ENCODE measurements at places on chromosomes 6 and 20.
A peak's percentile ranks its signal among the peaks of the same experiment; 100 is the strongest.

GRCh38 chr6:22087960-22088706, 208.7 kb downstream of the PRL start:
- no peaks in the 10 kb centered on the region for H3K36me3 ChIP-seq
- H3K27ac ChIP-seq = no peak overlapping the region
- no peak for DNase-seq
- H3K27me3 ChIP-seq = no peaks in the 10 kb centered on the region

- H3K36me3 ChIP-seq = no peaks in the 10 kb centered on the region
- H3K27me3 ChIP-seq = no peaks in the 10 kb centered on the region
- peak overlapping the region; percentile 58 for H3K27ac ChIP-seq
- H3K4me3 ChIP-seq = peak overlapping the region; percentile 17
- DNase-seq = no peak
Observed at GRCh38 chr6:142867988-142868812, 76.8 kb downstream of the HIVEP2 start.

DNA sequence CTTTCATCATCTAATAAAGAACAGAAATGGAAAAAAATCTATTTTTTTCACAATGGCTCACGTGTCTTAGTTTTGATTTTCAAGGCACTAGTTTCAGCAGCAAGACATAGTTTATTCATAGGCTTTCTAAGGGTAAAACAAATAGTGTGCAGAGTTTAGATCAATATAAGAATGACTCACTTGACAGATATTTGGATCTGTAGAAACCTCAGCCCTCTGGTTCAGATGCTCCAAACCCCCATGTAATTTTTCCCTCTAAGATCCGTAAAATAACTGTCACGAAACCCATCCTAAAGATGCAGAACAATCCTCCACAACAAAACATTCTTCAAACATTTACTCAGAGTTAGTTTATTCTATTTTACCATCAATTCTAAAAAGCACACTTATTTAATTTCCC, 43.4 kb downstream of the IYD start:
- H3K4me1 ChIP-seq = peaks cover 20% of the 10 kb centered on the region
- H3K27me3 ChIP-seq = no peaks in the 10 kb centered on the region
- H3K27ac ChIP-seq = no peak overlapping the region
- no peak for DNase-seq
- no peaks in the 10 kb centered on the region for H3K36me3 ChIP-seq

DNA sequence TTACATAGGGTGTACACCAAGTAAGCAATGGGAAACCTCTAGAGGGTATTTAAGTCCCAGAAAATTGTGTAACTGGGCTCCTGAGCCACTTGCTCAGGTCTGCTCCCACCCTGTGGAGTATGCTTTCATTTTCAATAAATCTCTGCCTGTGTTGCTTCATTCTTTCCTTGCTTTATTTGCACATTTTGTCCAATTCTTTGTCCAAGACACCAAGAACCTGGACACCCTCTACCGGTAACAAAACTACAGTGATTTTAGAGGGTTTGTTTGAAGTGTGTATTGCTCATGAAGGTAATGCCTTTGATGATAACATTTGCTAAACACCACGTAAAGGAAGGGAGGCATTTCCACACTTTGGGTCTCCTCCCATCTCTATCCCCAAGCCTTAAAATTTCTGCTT, 46.2 kb downstream of the MYB start:
- H3K4me1 ChIP-seq = no peaks in the 10 kb centered on the region
- DNase-seq = no peak
- no peaks in the 10 kb centered on the region for H3K36me3 ChIP-seq
- no peak overlapping the region for H3K27ac ChIP-seq
- H3K4me3 ChIP-seq = no peak overlapping the region
- no peaks in the 10 kb centered on the region for H3K27me3 ChIP-seq

DNA sequence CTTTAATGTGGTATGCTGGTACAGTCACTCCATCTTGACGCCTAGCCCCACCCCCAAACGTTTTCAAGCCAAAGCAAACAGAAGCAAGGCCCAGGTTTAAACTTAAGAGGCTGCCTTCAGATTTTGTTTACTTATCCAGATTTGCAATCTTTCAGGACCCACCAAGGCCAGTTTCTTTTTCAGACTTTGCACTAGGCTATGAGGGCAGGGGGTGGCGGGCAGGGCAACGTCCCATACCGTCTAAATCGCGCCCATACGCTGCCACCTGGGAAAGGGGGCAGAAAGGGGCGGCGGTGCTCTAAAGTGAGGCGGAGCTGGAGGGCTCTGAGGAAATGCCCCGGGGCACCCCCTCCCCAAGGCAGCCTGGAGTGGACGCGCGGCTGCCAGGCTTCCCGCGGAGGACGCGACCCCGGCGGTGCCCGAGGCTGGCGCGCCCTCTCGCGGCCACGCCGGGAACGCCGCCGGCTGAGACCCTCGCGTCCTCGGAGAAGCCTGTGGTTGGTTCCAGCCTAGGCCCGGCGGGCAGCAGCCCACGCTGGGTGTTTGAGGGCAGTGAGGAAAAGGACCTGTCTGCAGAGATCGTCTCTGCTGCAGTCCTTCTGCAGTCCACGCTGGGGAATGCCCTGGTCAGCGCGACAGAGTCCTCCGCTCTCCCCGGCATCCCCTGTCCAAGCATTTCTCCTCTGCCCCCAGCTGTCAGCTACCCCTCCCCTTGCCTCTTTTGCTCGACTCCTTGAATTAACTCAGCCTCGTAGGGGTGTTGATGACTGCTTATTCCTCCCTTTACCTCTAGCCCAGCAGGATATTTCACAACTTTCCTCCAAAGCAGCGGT, 129.2 kb upstream of the PRND start:
- H3K27ac ChIP-seq = no peak overlapping the region
- peak overlapping the region; percentile 29 for H3K4me3 ChIP-seq
- no peak for DNase-seq
- peaks cover 18% of the 10 kb centered on the region for H3K27me3 ChIP-seq

- no peaks in the 10 kb centered on the region for H3K27me3 ChIP-seq
- no peak for DNase-seq
- no peak overlapping the region for H3K4me3 ChIP-seq
- no peak overlapping the region for H3K27ac ChIP-seq
Observed at GRCh38 chr20:50545126-50545525, 34.9 kb downstream of the PTPN1 start.

- DNase-seq = no peak
- no peaks in the 10 kb centered on the region for H3K36me3 ChIP-seq
- no peak overlapping the region for H3K27ac ChIP-seq
- H3K27me3 ChIP-seq = peaks cover 13% of the 10 kb centered on the region
- H3K4me1 ChIP-seq = no peaks in the 10 kb centered on the region
Observed at GRCh38 chr20:51936377-51936776, 134.1 kb upstream of the SALL4 start.

DNA sequence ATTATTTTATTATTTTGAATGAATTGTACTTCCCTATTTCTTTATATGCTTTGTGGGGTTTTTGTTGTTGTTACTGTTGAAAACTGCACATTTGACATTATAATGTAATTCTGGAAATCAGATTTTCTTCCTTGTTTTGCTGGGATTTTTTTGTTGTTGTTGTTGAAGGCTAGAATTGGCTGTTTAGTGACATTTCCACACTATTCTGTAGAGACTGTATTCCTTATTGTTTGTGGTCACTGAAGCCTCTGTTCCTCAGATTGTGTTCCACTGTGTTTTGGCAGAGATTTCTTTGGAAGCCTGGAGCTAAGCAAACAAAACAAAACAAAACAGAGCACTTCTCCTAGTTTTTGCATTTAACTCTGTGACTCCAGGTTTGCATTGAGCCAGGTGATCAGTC, 52.9 kb downstream of the CDYL start:
- H3K27me3 ChIP-seq = no peaks in the 10 kb centered on the region
- no peaks in the 10 kb centered on the region for H3K36me3 ChIP-seq
- H3K27ac ChIP-seq = no peak overlapping the region
- no peak for DNase-seq
- no peaks in the 10 kb centered on the region for H3K4me1 ChIP-seq

DNA sequence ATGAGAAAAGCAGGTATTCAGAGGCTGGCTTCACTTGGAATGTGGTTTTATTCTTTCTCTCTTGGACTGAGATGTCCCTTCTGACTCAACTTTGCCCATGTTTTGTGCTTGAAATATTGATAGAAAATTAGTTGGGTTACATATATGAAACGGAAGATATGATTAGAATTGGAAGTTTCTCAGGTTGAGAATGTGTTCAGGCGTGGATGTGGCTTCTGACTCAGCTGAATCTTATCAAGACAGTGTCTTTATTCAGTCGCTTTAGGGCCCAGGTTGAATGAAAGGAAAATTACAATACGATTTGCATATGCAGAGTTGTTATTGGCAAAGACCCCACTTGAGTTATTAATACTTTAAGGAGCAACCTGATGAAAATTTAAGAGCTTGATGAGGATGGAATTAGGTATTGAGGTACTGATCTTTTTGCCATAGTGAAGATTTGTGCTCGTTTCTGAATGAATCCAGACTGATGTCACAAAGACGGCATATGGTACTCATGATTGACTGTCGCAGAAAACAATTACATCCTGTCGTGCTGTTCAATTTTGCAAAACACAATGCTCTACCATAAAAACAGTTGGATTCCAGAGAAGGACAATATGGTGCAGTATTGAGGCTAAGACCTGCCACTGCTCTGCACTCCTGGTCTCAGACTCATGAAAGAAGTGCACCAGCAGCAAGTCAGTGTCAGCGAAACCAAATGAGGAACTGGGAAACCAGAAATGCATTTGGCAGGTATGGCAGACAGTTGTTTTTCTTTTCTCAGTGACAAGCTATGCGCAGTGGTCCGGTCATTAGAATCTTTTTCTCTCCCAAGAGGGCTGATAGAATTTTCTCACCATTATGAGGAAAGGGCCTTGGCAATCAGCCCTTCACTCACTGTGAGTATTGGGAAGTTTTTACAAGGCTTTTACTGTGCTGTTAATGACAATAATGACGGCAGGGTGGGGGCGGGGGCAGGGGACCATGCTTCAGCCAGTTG, 158.3 kb downstream of the DOK5 start:
- H3K36me3 ChIP-seq = no peaks in the 10 kb centered on the region
- H3K4me3 ChIP-seq = no peak overlapping the region
- DNase-seq = no peak
- H3K27ac ChIP-seq = no peak overlapping the region
- H3K4me1 ChIP-seq = peaks cover 11% of the 10 kb centered on the region

DNA sequence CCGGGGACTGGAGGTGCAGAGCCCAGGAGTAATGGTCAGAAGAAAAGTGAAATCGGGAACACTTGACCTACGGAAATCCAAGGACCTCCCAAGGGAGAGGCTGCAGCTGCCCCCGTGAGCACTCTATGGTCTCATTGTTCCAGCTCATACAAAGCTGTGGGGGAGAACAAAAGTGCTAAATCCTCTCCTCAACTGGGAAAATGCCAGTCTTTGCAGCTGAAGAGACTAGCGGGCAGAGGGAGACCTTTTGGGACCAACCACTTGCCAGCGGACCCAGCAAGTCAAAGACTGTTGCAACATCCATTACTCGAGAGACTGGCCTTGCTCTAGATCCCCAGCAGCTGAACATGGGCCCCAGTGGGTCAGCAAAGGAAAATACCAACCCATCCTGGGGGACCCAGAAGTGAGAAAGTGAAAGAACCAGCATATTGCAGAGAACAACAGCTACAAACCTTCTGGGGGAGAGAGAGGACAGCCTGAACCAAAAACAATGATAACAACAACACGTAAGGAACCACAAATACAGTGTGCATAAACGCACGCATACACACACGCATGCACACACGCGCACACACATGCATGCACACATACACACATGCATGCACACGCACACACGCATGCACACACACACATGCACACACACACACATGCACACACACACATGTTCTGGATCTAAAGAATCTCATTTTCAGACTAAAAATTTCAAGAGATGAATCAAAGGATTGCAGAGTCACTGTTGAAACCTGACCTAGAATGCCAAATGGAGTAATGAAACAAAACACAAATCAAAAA, 24.7 kb upstream of the ELMO2 start:
- peaks cover 12% of the 10 kb centered on the region for H3K27me3 ChIP-seq
- DNase-seq = no peak
- H3K4me1 ChIP-seq = no peaks in the 10 kb centered on the region
- H3K27ac ChIP-seq = no peak overlapping the region
- no peaks in the 10 kb centered on the region for H3K36me3 ChIP-seq

GRCh38 chr6:148265054-148265453, 77.6 kb upstream of the SASH1 start:
- H3K4me3 ChIP-seq = no peak overlapping the region
- no peaks in the 10 kb centered on the region for H3K4me1 ChIP-seq
- H3K36me3 ChIP-seq = no peaks in the 10 kb centered on the region
- no peak for DNase-seq
- no peak overlapping the region for H3K27ac ChIP-seq

DNA sequence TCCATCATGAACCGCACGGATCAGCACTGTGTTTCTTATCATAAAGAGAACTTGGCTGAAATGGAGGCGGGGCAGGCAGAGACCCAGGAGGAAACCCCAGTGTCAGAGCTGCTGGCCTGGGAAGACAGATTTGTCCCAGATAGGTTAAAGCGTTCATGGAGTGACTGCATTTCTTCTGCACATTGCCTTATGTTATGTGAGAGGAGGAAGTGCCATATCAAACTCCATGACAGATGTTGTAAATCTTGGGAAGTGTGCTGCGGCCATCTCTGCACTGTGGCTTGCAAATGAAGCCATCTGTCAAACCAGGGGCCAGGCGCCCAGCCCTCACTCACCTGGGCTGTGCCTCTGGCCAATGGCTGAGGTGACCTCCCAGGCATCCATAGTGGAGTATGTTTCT, 163.0 kb downstream of the SLC24A3 start:
- H3K27ac ChIP-seq = no peak overlapping the region
- H3K4me1 ChIP-seq = peaks cover 14% of the 10 kb centered on the region
- H3K4me3 ChIP-seq = no peak overlapping the region
- H3K36me3 ChIP-seq = no peaks in the 10 kb centered on the region
- no peak for DNase-seq

DNA sequence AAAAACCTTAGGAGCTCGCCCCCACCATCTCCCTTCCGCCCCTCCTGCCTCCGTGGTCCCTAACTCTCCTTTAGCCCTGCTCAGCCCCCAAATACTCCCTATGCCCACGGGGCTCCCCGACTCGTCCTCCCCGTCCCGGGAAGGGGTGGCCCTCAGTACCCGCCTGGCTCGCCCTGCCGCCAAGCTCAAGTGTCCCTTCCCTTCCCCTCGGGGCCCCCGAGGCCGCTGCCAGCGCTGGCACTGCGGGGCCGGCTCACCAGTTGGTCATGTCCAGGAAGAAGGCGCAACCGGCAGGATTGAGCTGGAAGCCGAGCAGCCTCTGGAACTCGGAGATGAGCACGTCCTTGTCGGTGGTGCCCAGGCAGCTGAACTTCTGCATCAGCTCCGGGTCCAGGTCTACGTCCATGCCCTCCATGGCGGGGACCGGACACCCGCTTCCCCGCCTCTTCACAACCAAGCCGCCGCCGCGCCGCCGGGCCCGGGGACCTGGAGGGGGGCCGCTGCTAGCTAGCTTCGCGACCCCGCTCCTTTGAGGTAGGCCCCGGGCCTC, 303 bp downstream of the ILRUN start:
- no peaks in the 10 kb centered on the region for H3K36me3 ChIP-seq
- H3K4me3 ChIP-seq = peak overlapping the region; percentile 79
- DNase-seq = peak; percentile 53
- no peaks in the 10 kb centered on the region for H3K27me3 ChIP-seq

- H3K36me3 ChIP-seq = no peaks in the 10 kb centered on the region
- no peak overlapping the region for H3K4me3 ChIP-seq
- peaks cover 7% of the 10 kb centered on the region for H3K27me3 ChIP-seq
- DNase-seq = no peak
Observed at GRCh38 chr6:33624856-33625255, 3.7 kb downstream of the ITPR3 start.

GRCh38 chr20:19376451-19377229, 164.2 kb downstream of the SLC24A3 start:
- no peaks in the 10 kb centered on the region for H3K27me3 ChIP-seq
- peak overlapping the region; percentile 56 for H3K4me3 ChIP-seq
- no peaks in the 10 kb centered on the region for H3K36me3 ChIP-seq
- H3K4me1 ChIP-seq = peaks cover 8% of the 10 kb centered on the region
- no peak for DNase-seq
- peak overlapping the region; percentile 20 for H3K27ac ChIP-seq
